ENCODE measurements at places on chromosomes 12 and 14.
A peak's percentile ranks its signal among the peaks of the same experiment; 100 is the strongest.

DNA sequence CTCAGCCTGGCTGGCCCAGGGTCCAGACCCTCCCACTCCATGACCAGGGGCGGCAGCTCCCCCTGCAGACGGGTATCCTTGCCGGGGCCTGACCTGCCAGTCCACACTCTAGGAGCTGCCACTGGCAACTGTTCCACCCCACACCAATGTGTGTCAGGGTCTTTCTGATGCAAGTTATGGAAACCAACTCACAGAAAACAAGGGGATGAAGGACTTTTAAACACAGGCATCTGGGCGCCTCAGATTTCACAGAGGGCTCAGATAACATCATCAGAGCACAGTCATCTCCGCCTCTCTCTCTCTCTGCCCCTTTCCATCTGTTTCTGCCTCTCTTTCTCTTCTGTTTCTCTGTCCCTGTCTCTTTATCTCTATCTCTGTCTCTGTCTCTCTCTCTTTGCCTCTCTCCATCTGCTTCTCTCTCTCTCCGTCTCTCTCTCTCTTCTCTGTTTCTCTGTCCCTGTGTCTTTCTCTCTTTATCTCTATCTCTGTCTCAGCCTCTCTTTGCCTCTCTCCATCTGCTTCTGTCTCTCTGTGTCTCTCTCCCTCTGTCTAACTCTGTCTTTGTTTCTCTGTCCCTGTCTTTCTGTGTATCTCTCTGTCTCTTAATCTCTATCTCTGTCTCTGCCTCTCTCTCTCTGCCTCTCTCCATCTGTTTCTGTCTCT, 67.4 kb upstream of the FBRSL1 start:
- no peak for DNase-seq

GRCh38 chr12:27781680-27782079, 1.6 kb upstream of the MANSC4 start:
- DNase-seq = no peak

DNA sequence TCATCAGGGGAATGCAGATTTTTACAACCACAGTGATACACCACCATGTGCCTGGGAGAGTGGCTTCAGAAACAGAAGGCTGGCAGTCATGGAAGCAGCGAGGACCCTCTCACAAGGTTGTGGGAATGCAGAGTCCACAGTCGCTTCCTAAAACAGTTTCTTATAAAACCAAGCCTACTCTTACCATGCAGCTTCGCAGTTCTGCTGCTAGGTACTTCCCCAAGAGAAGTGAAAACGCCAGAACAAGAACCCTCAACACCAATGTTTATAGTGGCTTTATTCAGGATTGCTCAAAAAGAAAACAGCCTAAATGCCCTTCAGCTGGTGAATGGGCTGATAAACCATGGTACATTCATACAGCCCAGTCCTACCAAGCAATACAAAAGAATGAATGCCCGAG, 87.2 kb downstream of the DDX51 start:
- DNase-seq = no peak

GRCh38 chr12:64824500-64825142, at the start of gene TBC1D30:
TBC1D30 (plus strand) TSS chr12:64824647; CDS start chr12:64824880, 233 bp downstream.
- no peak for DNase-seq

GRCh38 chr12:96237465-96238077, 43.4 kb downstream of the ELK3 start:
- DNase-seq = no peak

GRCh38 chr14:63677891-63678379, 36.3 kb upstream of the WDR89 start:
- no peak for DNase-seq

DNA sequence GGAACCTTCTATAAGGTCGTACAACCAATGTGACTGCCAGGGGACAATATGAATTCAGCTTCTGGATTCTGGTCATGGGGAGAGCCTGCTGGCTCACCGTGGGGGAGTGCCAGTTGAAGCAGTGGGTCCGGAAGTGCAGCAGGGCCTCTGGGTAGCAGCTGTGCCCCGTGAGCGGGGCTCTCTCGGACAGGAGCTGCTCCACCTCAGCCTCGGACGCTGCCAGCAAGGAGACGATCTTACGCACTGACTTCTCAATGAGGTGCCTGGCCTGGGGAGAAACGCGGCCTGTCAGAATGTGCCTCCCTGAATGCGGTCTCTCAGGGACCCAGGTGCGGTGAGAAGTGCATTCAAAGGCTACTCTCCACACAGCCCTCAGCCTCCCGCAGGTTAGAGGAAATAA, 42.0 kb downstream of the LGMN start:
- no peak for DNase-seq

GRCh38 chr12:52257074-52257551, 17.3 kb upstream of the KRT86 start:
- no peak for DNase-seq

- DNase-seq = no peak
These were observed 249.5 kb downstream of the PHLDA1 start for GRCh38 chr12:75782069-75782581.

- DNase-seq = no peak
These were observed 2.4 kb downstream of the E2F7 start for GRCh38 chr12:77062846-77063461.

DNA sequence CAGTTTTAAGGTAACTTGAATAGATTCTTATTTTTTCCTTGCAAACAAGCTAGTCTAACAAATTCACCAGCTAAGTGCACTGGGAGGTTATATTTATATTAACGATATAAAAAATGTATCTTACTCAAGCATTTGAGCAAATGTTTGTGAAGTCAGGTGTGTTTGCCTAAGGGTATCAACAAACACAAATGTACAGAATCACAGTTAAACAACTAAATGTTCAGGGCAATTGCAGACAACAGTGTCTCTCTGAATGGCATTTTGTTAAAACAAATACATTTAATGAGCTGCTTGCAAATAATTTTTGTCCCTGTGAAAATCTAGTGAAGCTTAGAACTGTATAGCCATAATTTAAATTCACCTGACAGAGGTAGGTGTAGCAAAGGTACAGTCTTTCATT, 28.2 kb upstream of the FLRT2 start:
- DNase-seq = no peak

- no peak for DNase-seq
These were observed 379.0 kb downstream of the NOVA1 start for GRCh38 chr14:26218861-26219260.

GRCh38 chr14:61429316-61429715, 107.9 kb downstream of the PRKCH start:
- no peak for DNase-seq

DNA sequence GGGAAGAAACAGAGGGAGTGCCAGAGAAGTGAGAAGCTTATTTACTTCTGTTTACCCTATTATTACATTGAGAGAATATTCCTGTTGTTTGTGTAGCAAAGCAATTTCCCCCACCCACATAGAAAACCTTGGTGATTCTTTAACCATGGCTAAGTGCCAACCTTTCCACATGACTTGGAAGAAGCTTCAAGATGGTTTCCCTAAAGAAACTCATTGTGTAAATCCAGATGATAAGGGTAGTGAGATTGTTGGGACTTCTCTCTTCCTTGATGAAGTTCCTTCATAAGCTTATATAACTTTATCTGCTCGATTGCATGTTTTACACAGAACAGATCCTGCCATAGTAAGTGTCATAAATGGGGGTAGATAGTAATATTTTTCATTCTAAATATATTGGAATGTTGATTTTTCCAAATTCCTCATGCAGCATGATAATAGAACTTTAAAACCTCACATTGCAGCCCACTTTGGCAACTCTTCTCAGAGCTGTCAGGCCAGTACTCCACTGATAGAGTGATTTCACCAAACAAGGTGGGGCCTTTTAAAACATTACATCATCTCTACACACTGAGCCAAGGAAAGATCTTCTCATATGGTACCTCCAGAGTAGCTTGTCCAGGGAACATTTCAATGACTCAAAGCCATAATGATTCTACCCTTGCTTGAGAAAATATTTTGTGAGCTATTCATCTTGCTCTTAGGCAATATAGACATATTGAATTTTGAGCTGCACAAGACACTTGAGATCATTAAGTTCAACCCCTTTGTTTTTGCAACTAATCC, 47.8 kb upstream of the KIF21A start:
- DNase-seq = no peak

GRCh38 chr12:88784166-88784565, 203.9 kb upstream of the KITLG start:
- DNase-seq = no peak

- DNase-seq = no peak
These were observed 175.8 kb downstream of the MSRB3 start for GRCh38 chr12:65454115-65454787.

DNA sequence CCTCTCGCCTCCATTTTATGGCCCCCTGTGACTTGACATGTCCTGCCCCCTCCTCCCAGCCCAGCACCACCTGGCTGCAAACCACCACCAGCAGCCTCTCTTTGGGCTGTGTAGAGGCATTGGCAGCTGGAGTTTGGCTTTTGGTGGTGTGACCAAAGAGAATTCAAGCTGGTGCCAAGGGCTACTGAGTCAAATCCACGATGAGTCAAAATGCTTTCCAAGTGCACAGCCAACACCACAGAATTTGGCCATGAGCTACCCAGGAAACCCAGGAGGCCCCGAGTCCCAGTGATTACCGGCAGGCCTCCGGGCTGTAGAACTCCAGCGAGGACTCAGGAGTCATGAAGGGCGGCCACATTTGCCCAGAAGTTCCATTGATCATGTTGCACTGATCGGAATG, 53.8 kb downstream of the SCARB1 start:
- DNase-seq = no peak

DNA sequence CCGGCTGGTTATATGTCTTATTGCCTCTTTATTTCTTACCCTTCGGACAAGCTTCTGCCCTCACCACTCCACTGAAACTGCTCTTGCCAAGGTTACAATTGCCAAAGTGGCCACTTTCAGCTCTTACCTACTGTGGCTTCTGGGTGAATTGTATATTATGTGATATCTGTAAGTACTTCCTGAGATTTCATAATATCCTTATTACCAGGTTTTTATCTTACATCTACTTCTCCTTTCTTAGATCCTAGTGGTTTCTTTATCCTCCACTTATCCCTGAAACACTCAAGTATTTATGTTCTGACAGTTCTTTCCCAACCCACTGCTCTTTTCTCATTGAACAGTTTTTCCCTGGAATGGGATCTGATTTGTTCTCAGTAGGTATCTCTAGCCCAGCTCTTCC, 10.5 kb downstream of the CELA1 start:
- no peak for DNase-seq

DNA sequence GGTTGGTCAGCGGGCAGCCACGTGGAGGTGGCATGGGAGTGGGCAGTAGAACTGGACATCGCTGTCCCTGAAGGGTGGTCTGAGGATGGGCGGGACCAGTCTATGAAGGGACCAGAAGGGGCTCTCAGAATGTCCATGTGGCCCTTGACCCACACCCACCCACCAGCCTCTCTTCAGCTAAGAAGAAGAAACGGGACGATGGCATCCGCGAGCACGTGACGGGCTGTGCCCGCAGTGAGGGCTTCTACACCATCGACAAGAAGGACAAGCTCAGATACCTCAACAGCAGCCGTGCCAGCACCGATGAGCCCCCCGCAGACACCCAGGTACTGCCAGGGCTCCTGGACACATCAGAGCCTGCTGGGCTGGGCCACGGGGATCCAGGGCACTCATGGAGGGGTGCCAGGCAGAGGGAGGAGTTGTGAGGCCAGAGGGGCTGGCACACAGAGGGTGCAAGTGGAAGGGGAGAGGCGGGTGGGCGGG, 21.3 kb downstream of the SETD1B start:
- DNase-seq = no peak

- peak; percentile 46 for DNase-seq
These were observed 48.7 kb upstream of the LALBA start for GRCh38 chr12:48618541-48618940.

DNA sequence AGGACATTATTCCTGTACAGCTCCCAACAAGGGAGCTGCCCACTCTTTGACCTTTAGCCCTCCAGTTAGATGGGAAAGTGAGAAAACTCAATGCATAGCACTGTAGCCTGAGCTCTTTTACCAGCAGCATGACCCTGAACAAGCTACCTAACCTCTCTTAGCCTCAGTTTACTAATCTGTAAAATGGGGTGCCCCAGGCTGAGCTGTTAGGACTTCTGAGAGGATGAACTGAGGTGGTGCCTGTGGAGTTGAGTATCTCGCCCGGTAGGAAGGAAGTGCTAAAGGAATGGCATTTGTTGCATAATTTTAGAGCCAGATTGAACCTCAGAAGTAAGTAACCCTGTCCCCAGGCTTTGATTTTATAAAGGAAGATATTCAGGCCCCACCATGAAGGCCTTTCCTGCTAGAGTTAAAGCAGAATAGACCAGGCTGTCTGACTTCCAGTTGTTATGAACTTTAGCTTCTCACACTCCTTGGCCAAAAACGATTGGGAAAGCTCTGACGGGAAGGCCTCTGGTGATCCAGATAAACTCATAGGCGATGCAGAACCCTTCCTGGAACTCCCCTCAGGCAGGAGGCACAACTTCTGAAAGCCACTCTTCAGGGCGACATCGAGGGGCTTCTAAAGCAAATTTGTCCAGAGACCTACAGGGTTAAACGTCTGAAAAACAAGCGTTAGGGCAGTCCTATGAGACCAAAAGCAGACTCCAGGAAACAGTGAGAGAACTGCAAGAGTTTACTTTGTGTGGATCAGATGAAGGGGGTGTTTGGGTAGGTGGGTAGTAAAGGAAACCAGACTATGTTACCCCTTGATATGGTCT, 2.5 kb upstream of the SERPINA10 start:
- DNase-seq = no peak

DNA sequence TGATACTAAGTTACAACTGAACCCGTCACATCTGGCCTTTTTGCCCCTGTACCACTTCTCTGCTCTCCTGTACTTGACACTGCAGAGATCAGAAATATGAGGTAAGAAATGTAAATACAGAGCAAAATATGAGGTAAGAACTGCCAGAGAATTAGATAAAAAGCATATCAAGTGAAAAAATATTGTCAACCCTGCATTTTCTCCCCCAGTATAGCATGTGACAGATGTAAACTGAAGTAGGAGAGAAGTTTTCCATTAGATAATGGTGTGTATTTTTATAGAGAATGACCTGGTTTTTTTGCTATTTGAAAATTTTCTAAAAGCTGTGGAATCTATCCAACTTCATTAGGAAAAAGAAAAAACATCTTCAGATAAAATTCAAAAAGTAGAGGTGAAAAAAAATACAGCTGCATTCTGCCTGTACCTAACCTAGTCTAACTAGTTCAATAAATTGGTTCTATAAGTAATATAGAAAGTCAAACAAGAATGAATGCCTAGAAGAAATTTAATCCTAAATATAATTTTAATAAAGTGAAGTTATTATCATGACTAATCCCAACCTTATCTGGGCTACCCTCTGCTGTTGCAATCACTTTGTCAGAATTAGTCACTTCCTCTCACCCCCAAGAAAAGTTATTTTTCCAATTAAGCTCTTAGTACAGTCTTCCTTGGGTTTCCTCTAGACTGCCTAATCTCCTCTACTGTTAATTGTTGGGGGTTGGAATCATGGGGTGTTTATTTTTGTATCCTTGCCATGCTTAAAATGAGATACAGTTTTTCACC, 210.0 kb downstream of the RASSF9 start:
- no peak for DNase-seq

DNA sequence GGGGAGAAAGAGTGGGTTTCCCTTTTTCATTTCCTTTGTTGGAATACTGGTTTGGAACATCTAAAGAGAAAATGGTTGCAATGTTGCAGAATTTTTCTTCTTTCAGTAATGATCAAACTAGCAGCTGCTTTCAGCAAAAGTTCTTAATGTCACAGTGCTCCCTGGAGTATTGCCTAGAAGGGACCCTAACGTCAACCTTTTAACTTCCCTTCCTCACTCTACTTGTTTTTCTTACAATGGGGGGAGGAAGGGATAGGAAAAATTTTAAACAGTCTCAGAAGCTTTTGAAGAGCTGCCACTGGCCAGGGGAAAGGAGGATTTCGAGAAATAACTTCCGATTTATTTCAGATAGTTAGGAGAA, 521.8 kb downstream of the MED13L start:
- no peak for DNase-seq

All from activated CD4-positive, CD25-positive, alpha-beta regulatory T cell (primary cell).